ENCODE measurements at places on chromosomes 13 and 19.

DNA sequence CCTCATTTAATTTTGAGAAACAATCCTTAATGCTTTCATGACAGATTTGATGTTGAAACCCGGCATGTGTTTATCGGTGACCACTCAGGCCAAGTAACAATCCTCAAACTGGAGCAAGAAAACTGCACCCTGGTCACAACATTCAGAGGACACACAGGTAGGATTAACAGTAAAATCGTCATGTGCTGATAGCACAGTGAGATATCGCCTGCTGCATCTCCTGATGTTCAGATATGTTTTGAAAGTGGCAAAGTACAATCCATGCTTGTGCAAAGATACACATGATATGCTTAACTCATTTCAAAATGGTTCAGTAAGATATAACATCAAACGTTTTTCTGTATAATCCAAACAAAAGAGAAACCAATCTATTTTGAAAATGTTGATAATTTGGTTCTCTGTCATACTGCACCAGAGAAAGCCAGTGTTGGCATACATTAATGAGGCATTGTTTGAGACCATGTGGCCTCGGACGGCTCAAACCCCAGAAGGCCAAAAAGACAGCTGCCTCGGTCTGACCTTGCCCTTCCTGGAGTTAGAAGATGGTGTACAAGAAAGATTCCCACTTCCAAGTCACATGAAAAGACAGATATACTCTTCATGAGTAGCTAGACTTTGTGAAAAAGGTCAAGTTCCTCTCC is 76.2 kb downstream of the DHRS12 start:
- DNase-seq, result no peak

DNA sequence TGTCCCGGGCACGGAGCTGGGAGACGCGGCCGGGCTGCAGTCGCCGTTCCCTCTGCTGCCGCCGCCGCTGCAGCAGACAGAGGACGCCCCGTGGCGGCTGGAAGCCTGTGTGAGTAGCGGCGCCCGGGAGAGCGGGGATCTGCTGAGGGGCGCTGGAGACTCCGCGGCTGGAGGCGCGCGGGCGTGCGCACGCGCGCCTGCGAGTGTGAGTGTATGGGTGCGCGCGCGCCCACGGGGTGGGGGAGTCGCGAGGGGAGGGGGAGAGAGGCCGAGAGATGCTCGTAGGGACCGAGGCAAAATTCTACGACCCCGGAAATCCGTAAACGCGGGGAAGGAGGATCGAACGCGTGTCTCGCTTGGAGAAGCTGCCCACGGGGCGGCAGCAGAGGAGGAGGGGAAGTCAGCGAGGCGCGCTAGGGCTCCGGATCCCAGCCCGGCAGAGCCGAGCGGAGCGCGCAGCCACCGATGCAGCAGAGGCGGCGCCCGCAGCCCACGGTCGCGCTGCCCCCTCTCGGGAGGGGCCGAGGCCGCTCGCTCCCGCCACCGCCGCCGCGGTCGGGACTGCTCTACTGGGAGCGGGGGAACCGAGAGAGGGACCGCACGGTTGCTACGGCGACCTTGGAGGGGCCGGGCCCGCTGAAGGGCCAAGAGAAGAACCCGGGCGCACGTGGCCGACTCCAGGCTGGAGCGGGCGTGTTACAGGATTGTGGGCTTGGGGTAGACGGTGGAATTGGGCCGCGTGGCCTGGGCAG is at the start of gene ENOX1:
Gene ENOX1, minus strand, starts transcription at position 207 of the 752 bp plus-strand sequence.
- no peak for DNase-seq

- no peak for DNase-seq
Observed at GRCh38 chr13:39405596-39406205, 197.3 kb downstream of the LHFPL6 start.

- no peak for DNase-seq
Observed at GRCh38 chr13:68390987-68391386, 1160.9 kb upstream of the PCDH9 start.

DNA sequence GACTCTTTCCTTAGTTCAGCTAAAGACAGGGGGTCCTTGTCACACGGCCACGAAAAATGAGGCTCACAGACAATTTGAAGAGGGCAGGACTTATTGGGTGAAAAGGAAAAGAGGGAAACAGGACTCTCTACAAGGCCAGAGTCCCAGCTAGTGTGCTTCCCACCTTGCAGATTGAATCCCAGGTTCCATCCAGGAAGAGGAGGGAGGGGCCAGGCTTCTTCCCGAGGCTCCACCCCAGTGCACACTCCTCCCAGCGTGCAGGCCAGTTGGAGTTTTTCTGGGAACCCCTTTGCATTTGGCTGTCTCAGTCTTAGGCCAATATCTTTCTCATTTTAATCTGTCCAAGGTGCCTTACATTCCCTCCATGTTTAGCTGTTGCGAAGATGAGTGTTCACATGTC is 106.8 kb downstream of the DNAJC3 start:
- no peak for DNase-seq

DNA sequence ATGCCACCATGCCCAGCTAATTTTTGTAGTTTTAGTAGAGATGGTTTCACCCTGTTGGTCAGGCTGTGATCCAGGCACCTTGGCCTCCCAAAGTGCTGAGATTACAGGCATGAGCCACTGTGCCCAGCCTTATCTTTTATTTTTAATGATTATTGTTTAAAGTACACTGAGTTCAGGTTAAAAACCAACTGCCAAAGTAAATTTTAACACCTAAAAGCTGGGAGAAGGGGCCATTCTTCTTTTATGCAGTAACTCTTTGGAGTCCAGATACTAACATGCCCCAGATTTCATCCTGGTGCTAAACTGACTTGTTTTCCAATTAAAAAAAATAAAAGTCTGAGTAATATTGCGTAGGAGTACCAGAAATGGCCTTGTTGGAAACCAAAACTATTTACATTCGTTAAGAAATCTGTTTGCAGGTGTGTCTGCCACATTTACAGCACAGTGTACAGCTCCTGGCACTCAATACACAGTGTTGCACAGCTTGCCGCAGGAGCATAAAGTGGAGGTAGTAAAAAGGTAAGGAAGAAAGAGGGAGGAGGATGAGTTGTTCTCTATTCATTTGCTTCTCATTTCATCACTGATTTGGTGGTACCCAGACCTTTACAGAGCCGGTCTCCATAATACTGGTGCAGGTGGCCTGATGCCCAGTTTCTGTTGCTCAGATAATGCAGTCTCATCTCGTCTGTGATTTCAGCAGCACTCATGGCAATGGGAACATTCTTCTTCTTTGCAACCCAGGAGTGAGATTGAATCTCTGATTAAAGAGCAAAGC is 108.9 kb downstream of the PCCA start:
- DNase-seq, result no peak

GRCh38 chr19:17322854-17323253 is 11.8 kb downstream of the ANO8 start:
- no peak for DNase-seq

DNA sequence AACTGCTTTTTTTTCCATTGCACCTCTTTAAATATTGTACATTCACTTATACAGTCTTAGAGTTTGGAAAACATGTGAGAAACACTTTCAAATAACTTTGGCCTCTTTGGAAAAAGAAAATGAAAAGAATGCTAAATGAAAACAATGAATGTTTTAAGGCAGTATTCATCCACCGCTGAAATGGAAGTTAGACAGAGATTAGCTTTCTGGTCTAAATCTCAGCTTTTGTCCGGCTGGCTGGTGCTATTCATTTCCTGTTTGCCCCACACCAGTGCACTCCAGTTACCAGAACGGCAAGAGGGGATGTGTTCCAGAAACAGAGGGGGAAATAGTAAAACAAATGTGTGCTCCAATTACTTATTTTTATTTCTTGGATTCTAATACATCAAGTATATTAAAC is 1201.3 kb downstream of the EFNB2 start:
- no peak for DNase-seq

DNA sequence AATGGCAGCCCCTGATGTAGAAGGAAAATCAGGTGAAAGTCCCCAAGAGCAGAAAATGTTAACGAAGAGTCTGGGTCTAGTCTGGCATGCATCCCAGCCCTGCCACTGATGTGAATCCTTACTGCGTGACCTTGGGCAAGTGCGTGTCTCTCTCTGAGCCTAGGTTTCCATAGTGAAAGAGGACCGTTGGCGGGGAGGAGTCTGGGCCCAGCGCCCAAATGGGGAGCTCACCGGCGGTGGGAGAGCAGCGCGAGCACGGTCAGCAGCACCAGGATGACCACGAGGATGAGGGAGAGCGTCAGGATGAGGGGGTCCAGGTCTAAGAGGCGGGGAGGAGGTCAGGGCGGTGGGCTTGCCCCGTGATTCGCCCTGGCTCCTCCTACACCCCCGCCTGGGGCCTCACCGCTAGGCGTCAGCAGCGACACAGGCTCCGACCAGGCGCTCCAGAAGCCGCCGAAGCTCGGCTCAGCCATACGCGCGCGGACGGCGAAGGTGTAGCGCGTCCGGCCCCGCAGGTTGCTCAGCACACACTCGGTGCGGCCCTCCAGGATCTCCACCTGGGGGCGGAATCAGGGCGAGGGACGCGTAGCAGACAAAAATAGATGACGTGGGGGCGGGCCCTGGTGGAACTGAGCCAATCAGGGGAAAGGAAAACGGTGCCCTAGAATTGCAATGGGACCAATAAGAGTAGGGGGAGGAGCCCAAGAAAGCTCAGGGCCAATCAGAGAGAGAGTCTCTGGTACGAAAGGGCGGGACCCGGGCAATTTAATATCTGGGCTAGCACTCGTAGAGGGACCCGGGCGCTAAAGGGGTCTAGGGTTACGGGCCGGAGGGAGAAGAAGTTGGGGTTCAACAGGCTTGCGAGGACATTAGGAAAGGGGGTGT is 3.2 kb downstream of the EPOR start:
- DNase-seq, result peak; percentile 99

GRCh38 chr19:46391296-46392251 is 21.8 kb downstream of the CCDC8 start:
- DNase-seq, result no peak

DNA sequence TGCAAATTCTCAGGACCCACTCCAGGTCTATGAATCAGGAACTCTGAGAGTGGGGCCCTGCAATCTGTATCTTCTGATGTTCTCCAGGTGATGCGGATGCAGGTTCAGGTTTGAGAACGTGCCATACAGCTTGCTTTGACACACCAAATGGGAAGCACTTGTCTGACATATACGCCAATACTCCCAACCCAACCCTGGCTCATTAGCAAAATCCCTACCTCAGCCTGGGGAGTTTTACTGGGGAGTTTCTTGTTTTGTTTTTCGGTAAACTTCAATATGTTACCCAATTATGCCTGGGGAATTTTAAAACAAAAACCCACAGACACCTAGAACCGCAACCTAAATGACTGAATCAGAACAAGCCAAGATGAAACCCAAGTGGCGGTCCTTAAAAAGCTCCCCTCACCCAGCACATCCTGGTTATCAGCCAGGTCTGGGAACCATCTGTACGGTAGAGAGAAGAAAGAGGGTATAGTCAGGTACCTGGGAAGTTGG is 41.2 kb downstream of the ABCC4 start:
- no peak for DNase-seq

DNA sequence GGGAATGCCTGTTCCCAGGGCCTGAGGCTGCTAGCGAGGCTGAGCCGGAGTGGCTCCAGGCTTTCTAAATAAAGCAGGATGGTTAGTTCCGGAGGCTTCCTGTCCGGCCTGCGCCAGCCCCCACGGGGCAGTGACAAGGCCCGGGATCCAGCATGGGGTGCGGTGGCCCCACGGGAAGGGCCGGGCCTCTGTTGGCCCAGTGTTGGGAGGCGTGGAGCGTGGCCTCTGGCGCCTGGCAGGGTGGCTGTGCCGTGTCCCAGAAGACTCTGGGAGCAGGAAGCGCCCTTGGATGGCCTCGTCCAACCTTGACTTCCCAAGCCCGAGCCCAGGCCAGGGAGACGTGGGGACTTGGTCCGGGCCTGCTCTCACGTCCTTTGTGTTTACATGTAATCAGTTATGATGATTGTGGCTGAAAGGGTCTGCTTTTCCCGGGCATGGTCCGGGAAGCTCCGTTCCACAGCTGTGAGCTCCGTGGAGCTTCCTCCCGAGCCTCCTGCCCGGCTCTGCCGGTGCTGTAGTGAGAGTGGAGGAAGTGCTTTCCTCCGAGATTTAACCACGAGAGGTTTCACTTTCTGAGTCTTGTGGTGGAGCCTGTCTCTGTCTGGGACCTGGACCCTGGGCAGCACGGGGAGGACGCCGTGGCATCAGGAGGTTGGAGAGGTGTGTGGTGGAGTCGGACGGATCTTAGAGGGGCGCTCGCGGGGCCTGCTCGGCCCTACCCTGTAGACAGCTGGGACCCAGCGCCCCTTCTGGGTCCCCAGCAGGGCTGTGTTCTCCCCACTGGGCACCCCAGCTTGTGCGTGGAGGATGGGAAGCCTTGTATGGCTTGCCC is 4.6 kb downstream of the GNA11 start:
- DNase-seq, result peak; percentile 38

DNA sequence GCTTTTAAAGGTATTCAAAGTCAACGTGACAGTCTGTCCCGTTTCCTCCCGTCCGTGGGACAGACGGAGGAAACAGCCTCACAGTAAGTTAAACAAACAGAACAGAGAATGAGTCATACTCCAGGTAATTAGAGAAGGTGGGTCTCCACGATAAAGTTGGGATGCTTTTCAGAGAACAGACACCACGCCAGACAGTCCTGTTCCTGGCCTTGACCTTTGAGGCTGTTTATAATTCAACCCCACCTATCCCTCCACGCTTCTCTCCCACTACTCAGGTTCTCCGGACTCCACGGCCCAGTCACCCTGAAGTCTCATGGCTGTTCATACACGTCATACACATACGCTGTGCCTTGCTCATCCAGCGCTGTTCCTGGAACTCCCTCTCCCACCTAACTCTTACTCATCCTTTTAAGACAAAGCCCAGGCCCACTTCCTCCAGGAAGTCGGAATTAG is 42.5 kb downstream of the ARHGEF18 start:
- DNase-seq, result no peak

DNA sequence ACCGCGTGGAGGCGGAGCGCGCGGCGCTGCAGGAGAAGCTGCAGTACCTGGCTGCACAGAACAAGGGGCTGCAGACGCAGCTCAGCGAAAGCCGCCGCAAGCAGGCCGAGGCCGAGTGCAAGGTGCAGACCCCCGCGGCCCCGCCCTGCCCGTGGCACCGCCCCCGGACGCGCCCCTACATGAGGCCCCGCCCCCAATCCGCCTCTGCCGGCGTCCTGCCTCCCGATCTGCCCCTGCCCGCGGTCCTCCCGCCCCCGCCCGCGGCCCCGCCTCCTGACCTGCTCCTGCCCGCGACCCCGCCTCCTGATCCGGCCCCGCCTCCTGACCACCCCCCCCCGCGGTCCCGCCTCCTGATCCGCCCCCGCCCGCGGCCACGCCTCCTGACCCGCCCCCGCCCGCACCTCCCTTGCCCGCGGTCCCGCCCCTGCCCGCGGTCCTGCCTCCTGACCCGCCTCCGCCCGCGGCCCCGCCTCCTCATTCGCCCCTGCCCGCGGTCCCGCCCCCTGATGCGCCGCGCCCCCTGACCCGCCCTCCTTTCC is 11.7 kb downstream of the PRR36 start:
- DNase-seq, result peak; percentile 80

- DNase-seq, result no peak
Observed at GRCh38 chr19:28927456-28927855, 285.5 kb downstream of the UQCRFS1 start.

DNA sequence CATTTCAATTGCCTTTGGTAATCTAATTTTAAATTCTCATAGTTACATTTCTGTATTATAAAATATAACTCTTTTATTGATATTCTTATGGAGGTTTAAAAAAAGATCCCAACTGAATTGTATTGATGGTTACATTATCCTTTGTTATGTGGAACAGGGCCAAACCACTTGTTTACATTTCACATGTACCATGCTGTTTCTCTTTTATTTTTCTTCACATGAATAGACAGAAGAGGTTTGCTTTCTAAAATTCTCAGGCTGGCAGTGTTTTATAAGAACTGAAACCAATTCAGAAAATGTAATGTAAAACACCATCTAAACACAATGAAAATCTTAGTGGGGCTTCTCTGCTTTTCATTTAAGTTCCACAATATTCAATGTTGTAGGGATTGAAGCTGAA is 122.5 kb downstream of the GPC5 start:
- DNase-seq, result no peak

GRCh38 chr13:53004573-53004972 is 24.0 kb upstream of the OLFM4 start:
- DNase-seq, result no peak
